ENCODE measurements at places on chromosomes 16 and 17.

- DNase-seq: no peak
Observed at GRCh38 chr16:55370762-55371482, 46.9 kb downstream of the IRX6 start.

DNA sequence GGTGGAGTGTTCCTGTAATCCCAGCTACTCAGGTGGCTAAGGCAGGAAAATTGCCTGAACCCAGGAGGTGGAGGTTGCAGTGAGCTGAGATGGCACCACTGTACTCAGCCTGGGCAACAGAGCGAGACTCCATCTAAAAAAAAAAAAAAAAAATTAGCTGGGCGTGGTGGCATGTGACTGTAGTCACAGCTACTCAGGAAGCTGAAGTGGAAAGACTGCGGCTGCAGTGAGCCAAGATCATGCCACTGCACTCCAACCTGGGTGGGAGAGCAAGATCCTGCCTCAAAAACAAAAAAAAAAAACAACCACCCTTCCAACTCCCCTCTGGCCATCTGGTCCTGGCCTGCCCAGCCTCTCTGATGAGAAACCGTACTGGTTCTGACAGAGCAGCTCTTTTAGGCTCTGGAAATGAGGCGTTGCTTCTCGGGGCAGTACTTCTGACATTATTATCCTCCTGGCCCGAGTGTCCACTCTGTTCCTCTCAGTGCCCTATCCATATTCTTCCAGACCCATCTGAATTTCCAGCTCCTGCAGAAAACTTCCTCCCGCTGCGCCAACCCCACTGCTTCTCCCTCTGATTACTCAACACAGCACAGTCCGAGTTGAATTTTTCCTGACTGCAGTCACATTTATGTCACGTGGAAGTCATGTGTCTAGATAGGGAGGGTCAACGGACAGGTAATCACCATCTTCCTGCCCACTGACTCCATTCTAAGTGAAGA, 13.3 kb downstream of the GGA2 start:
- DNase-seq: no peak

DNA sequence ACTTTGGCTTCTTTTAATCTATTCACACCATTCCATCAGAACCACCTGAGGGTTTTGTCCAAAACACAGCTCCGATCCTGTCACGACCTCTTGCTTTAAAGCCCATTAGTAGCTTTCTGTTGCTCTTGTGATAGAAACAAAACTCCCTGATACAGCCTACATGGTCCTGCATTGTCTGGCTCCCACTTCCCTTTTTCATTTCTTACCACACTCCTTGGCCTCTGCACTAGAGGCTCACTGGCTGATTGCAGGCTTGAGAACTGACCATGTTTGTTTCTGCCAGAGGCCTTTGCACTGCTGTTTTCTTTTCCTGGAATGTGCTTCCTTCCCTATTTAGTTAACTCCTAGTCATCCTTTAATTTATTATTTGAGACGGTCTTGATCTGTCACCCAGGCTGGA, 23.7 kb downstream of the IST1 start:
- DNase-seq: no peak

DNA sequence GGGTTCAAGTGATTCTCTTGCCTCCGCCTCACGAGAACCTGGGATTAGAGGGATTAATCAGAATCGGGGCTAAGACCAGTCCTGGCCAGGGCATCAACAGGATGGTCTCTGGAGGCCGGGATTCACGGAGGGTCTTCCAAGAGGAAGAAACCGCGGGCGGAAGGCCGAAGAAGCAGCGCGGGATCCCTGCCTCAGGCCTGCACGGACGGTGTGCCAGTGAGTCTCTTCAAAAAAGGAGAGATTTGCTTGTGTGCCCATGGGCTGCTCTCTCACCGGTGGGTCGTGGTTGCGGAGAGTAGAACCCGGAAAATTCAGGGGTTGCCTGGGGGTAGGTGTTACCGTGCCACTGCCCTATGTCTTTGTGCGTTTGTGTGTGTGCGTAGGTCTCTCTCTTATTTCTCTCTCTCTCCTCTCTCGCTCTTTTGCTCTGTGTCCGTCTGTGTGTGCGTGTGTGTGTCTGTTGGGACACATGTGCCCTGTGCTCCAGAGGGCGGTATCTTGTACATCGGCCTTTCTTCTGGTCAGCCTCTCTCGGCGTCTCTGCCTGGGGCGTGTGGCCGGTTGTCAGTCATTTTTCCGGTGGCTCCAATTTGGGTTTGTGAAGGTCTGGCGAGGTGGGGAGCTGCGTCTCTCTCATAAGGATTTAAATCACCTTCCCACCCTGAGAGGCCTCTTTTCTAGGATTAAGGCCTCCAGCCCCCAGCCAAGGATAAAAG, 613.2 kb downstream of the KCNJ18 start:
- DNase-seq: no peak

GRCh38 chr17:58621174-58621573, 70.7 kb downstream of the TEX14 start:
- no peak for DNase-seq

DNA sequence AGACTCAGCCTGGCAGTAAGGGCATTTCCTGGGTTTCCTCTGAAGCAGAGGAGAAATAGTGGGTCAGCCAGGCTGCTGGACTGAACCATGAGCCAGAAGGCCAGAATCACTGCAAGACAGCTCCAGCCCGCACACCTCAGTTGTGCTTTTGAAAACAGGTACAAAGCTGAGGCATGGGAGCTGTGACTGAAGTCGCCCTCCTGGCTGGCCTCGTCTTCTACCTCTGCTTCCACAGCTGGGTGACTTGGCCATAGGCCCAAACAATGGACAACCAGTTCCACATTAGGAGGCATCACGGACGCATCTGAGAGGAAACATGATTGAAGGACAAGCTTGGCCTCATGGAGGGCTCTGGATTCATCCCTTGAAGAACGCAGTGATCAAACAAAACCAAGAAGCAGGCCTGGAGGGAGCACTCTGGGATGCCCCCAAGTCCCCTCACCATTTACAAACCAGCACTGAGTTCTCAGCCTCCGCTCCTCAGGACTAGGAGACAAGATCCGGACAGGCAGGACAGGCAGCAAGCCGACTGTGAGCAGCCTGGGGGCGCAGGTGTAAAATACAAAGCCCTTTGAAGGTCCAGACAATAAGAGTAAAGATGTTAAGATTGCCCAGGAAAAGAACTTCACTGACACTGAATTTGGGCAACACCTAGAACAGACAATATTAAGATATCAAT, 68.7 kb downstream of the N4BP1 start:
- DNase-seq: no peak
